ENCODE measurements at places on chromosomes 7 and 10. TPM values are rescaled to one million over a fixed set of nuclear protein-coding genes. Genes with fewer than 3 reads are reported as not detected.
A peak's percentile ranks its signal among the peaks of the same experiment; 100 is the strongest.

Gene ENTPD1
- 84.8 TPM for total RNA-seq

Gene BBS9
- 77.4 TPM for total RNA-seq

Gene KCNMA1
- total RNA-seq: 124 TPM

Gene ASB10
- total RNA-seq: not detected

DNA sequence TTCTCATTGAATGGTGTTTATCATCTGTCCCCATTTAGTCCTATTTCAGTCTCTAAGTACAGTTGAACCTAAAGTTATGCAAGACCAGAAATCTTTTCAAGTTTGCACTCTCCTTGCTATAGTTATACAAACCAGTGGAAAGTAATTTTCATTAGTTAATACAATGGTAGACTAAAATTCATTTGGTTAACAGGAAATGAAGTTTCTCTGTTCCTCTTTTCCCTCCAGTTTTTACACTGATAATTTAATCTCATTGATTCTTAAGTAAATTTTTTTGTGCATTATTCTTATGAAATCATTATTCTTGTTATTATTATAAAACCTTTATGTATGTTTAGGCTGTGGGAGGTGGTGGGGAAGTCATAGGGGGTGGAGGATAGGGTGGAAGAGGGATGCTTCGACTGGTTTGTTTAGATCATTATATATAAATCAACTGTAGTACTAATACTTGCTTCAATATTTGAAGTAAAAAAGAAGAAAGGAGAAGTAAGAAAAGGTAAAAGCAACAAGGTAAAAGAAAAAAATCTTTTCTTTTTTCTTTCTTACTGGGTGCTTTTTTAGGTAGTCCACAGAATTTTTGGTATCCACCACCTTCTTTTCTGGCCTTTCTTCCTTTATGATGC is 104.1 kb downstream of the GPR85 start:
- DNase-seq: no peak

GRCh38 chr10:97578171-97578844 is 5.7 kb downstream of the ANKRD2 start:
- no peak for DNase-seq

- no peak for DNase-seq
Measured at GRCh38 chr10:42574336-42574735, 64.0 kb downstream of the ZNF33B start.

DNA sequence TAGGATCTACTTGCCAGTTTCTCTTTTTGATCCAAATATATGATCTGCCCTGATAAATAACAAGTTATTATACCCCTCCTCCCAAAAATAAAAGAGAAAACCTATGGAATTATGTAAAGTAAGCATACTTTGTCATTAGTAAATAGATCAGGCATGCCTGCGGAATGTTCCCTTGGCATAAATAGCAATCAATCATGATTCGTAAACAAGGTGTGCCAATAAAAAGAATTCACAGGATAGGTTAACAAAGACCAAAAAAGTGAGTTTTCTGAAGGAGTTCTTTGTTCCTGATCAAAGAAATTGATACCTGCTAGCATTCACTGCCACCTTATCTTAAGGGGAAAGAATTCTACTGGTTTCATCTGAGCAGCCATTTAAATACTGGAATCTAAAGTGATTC is 11.9 kb downstream of the ITGB1 start:
- no peak for DNase-seq

GRCh38 chr7:25624051-25624450 is 395.8 kb upstream of the NPVF start:
- no peak for DNase-seq

DNA sequence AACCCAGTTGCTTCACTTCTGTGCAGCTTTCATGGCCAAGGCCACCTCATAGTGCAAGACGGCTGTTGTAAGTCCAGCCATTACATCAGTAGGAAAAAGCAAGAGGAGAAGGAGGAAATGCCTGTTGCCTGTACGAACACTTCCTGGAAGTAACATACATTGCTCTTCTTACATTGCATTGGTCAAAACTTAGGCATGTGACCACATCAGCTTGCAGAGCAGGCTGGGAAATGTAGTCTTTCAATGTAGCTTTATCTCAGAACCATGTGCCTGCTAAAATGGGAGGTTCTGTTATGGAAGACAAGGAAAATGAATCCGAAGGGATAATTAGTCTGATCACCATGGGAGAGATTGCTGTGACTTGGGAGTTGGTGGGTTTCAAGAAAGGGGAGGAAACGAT is 4.3 kb downstream of the SLC29A3 start:
- no peak for DNase-seq

DNA sequence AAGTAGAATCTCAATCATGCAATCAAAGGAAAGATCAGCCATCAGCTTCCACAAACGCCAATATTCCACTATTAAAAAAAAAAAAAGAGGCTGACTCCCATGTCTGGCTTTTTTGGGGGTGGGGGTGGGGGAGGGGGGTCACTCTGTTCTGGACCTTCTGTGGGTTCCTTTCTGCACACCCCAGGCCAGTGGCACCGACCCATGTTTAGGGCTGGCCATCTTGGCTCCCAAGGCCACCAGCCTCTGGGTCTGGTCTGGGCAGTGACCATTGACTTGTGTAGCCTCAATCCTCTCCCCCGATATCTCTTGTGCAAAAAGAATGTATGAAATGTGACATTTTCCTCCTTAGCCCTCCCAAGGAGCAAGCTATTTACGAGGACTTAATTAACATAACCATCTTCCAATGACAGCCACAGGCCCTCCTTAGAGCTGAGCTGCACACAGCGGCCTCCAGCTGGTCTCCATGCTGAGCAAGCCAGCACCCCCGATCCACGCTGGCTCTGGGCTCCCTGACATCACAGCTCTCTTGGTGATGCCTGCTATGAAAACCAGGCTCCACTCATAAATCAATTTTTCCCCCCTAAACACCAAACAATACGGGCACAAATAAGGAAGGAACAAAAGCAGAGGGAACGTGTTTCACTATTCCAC is 100.1 kb downstream of the ZRANB1 start:
- DNase-seq: no peak

- no peak for DNase-seq
Measured at GRCh38 chr10:78038105-78038504, 4.4 kb downstream of the RPS24 start.

GRCh38 chr7:84462259-84462658 is 267.7 kb upstream of the SEMA3A start:
- DNase-seq: no peak

DNA sequence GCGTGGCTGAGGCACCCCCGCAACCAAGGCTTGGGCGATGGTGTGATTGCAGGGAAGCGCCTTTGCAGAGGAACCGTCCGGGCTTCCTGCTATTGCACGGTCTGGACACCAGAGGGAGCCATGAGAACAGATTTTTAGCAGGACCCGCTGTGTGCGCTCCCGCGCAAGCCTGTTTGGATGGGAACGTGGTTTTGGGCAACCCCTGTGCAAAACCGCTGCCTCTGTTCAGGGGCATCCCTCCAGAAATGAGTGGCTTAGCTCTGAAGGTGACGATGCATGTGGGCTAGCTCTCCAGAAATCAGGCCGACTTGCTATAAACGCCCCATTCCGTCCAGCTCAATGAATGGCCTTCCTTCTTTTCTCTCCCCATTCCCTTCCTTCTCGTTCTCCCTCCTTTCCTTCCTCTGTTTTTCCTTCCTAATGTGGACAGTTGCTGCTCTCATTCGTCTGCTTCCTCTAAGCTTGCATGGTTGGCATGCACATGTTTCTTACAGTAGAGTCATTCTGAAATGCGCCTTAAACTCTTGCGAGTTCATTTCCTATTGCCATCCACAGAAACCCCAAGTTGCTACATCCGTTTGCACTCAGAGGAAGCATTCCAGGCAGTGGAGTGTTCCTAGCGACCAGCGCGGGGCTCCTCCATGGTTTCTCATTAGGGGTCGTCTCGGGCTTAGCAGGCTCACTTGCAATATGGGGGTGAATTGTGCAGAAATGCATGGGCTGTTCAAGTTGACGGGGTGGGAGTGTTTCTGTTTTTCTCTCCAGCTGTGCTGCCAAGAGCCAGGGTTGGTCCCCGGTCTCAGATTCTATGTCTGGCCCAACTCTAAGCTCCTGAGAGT is 302.5 kb upstream of the GALNT17 start:
- DNase-seq: peak; percentile 47

DNA sequence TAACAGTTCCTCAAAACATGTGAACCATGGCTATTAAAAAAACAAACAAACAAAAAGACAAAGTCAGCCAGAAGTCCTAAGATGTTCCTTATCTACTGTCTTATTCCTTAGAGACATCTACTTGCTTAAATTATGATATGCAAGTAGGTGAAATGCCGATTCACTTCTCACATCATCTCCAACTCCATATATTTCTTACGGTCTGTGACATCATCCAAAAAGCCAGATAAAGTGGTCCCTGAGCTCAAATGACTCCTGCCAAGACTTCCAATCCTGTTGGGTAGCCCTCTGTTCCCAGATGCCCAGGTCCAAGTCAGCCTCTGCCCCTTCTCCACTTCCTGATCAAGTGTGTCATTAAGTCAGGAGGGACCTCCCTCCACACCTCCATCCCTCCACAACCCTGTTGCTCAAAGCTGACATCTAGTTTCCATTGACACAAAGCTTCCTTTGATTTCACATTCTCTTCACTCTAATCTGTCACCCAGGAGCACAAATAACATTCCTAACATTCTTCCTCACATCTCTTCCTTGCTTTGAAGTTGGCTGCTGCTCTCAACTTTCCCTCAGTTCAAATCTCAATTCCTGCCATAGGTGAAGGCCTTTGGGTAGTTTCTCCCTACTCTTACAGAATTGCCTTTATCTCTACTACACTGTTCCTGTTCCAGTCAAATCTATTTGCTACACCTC is 56.1 kb upstream of the PDLIM1 start:
- no peak for DNase-seq
